IMR-90 (cell line): ENCODE measurements at places on chromosomes 3 and 15. TPM values are rescaled to one million over a fixed set of nuclear protein-coding genes. Genes with fewer than 3 reads are reported as not detected.

FAM107A gene
- not detected in 2 replicates for total RNA-seq

SLC22A13 gene
- total RNA-seq = under 0.01 TPM in 2 replicates

TRA2B gene
- 208 and 328 TPM in 2 replicates for total RNA-seq

CHRM5 gene
- total RNA-seq = under 0.01 TPM in 2 replicates

DNA sequence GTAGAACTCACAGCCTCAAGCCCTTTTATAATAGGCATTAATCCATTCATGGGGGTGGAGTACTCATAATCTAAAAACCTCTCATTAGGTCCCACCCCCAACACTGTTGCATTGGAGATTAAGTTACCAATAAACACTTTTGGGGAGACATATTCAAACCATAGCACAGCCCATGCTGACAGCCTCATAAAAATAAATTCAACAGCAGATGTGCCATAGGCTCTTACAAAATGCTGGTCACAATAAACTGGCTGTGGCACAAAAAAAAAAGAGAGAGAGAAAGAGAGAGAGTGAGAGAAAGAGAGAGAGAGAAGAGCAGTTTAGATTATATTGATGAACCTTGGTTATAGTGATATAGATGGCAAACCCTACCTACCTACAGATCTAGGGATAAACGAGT, 1000.9 kb downstream of the TUSC7 start:
- DNase-seq = no peak

GRCh38 chr15:74415966-74416916, 17.5 kb downstream of the SEMA7A start:
- no peak for DNase-seq

GRCh38 chr15:63321462-63321861, 44.1 kb downstream of the APH1B start:
- no peak for DNase-seq

- no peak for DNase-seq
These were observed 50.1 kb downstream of the FRMD5 start for GRCh38 chr15:44144992-44145391.
